Stimulated activated CD8-positive, alpha-beta memory T cell treated with anti-CD3 and anti-CD28 coated beads, Interleukin-15, amount 100 ng/mL, for 48 hours (primary cell): ENCODE measurements at places on chromosomes 5 and 9.

- no peak for DNase-seq
These were observed 43.5 kb upstream of the PCAT7 start for GRCh38 chr9:94511134-94511954.

DNA sequence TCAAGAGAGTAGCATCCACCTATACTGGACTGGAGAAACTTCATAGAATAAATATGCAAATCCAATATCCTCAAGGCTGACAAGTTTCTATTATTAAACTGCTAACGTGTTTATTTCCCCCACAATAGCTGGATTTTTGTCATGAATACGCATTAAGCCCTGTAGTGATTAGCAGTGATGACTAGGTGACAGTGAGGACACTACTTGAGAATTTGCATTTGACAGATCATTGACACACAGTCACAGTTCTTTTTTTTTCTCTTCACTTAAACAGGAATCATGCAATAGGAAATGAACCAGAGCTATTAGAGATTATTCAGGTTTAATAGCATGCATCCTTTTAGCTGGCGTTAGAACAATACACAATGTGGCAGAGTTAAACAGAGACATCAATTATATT is 35.3 kb downstream of the MPDZ start:
- DNase-seq = no peak

DNA sequence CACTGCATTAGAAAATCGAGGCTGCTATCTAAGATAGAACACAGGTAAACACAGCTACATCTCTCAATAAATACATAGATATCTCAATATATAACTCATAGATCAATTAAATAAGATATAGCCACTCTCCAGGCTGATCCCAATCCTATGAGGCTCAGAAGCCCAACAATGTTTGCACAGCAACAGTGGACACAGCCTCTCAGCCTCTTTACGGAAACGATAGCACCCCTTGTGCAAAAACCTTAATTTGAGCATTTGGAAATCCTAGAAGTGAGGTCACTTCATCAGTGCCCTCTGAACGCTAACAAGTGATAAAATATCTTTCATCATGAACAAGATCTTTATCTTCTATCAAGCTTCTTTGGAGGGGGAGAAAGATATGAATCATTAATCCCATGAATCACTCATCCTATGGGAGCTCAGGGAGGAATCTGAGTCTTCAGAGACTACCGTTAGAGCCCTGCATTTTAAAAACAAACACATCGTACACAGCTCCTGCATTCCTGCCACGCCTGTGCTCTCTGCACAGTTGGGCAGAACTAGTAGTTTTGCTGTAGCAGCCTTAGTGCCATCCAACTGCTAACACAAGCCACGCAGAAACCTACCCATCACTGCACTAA is 71.4 kb downstream of the MED27 start:
- DNase-seq = no peak

DNA sequence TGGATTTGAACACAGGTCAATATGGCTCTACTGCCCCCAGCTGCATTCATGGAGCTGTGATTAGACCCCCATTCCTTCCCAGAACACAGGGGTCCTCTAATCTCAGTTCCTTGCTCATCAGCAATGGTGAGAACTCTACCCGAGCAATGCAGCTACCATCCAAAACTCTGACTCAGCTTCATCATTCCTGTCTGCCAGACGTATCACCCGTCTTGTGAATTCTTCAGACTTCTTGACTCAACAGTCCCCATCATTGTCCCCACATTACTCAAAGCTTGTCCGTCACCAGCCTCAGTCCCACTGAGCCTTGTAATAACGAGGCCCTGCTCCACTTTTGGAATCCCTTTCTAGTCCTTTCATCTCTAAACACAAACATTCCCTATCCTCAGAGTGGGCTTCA is 36.3 kb upstream of the STX17 start:
- DNase-seq = no peak

- no peak for DNase-seq
These were observed 274.6 kb downstream of the TMEM38B start for GRCh38 chr9:105968811-105969466.

DNA sequence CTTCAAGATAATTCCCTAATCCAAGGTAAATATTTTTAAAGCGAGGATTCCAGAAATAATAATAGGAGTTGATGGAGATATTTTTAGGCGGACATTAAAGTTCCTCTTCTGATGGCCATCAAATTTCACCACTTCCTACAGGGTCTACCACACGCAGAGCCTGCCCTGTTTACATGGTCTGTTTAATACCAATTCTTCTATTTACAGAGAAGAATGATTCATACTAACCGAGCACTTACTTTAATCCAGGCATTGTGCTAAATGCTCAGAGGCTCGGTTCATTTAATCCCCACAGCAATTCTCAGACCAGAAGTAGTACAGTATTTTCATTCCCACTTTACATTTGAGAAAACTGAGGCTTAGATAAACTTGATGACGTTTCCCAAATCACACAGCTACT is 3.0 kb upstream of the ITGA1 start:
- DNase-seq = no peak

DNA sequence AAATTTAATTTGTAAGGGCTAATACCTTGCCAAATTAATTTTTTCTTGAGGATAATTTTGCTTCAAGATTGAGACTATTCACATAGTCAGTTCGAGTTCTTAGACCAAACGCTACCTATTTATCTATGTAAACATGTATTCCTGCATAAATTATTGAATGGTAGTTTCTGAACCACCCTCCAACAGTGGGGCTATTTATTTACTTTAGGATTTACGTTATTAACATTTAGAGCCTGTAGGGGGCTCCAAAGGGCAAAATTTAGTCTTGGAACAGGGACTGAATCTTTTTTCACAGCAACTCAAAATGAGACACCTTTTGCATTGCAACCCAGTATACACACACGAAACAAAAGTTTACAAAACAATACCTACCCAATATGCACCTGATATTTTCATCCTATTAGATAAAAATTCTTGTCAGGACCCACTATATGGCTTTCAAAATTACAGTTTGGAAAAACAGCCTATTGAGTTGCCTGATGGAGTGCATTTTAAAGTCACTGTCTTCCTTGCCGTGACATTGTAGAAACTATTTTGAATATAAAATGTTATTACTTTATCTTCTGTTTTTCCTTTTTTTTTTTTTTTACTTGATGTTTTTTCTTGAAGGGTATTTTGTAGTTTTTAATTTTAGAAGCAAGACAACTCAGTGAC is 47.1 kb upstream of the POU4F3 start:
- DNase-seq = no peak

- DNase-seq = no peak
These were observed 114.6 kb upstream of the SPOCK1 start for GRCh38 chr5:137613554-137614265.

DNA sequence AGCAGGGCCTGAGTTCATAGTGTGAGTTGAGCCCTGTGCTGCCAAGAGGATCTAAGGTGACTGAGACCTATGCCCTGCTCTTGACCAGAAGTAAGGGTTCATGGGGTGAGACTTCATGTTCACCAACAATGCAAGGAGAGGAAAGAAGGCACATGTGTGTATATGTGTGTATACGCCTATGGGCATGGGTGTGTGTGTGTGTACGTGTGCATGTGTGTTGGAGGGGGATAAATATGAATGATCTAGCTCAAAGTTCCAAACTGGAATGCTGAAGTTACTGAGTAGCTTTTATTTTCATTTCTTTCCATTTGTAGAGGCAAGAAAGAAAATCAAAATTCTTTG is 25.6 kb upstream of the HAND1 start:
- DNase-seq = no peak

- DNase-seq = no peak
These were observed 52.6 kb downstream of the PDCD1LG2 start for GRCh38 chr9:5562806-5563416.

DNA sequence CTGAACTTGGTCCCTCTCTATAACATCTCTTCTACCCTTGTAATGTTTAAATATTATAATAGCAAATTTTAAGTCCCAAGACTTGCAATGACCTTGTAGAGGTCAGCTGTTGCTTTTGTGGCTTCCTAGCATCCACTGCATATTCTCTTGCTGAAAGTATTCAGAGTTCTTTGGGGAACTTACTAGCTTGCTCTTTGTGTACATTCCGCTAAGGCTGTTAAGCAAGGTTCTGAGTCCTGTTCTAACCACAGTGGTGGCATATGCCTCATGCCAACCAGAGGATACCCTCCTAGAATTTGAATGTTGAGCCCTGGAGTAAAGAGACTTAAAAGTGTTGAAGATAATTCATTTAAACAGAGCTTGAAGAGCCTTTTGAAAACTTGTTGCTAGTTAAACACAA is 570.9 kb downstream of the TLE1 start:
- DNase-seq = no peak

GRCh38 chr9:108167136-108167900 is 677.7 kb upstream of the KLF4 start:
- no peak for DNase-seq

- peak; percentile 73 for DNase-seq
These were observed at the start of gene C5orf63 for GRCh38 chr5:127072861-127073846. Gene C5orf63, minus strand, starts transcription at chr5:127073502. Its CDS starts 14,507 bp downstream, at chr5:127058995.

GRCh38 chr9:111301195-111301594 is 28.8 kb downstream of the OR2K2 start:
- DNase-seq = no peak

- DNase-seq = peak; percentile 28
These were observed 6.8 kb upstream of the TCOF1 start for GRCh38 chr5:150350524-150351344.

DNA sequence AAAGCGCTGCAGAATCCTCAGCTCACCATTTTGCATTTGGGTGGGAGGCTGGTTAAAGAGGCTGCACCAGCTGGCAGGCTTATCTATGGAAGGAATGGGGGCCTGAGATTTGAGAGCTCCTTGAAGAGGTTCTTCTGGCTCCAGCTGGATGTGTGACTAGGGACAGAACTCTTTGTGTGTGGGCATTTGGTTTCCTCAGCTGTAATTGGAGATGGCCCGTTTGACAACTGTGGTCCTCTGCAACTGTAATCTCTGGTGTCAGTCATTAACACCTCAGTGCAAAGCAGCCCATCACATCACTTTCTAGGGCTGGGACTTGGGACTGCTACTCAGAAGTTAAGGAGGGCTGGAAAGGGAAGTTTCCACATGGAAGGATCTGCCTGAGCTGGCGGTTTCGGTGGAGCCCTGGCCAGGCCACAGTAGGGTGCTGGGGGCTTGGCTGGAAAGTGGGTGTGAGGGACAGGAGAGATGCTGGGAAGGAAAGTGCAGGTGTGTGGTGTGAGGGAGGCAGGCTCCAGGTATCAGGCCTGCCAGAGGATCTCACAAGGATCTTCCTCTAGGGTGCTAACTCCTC is 193.8 kb downstream of the GADD45G start:
- no peak for DNase-seq

- DNase-seq = no peak
These were observed 102.6 kb upstream of the TRPM3 start for GRCh38 chr9:71223953-71224538.

DNA sequence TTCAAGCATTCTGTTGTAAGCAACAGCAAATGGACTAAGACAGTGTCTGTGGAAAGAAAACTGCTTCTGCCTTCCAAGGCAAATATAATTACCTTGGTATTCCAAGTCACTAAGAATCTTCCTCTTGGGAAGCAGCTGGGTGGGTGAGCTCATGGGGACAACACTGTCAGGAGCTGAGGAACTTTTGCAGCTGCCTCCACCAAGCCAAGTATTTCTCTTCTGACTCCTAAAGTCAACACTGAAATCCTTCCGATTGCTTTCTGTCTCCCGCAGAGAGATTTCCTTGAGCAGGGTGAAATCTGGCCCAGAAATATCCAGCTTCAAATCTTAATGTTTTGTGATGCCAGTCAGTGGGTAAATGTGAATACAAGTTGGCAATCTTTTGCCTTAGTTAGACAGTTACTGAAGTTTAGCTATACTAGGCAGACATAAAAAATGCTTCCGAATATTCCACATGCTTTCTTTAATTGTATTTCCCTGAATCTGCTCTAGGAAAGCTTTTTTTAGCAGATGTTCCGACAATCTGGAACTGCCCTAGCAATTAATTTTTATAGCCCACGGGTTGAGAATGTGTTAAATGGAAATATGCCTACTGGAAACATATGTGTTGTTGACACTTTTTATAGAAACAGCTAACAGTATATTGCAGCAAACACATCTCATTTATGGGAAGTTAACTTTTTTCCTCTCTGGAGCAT is 369.9 kb upstream of the DAB2 start:
- no peak for DNase-seq

GRCh38 chr9:137452761-137453642 is 6.1 kb downstream of the NSMF start:
- no peak for DNase-seq

DNA sequence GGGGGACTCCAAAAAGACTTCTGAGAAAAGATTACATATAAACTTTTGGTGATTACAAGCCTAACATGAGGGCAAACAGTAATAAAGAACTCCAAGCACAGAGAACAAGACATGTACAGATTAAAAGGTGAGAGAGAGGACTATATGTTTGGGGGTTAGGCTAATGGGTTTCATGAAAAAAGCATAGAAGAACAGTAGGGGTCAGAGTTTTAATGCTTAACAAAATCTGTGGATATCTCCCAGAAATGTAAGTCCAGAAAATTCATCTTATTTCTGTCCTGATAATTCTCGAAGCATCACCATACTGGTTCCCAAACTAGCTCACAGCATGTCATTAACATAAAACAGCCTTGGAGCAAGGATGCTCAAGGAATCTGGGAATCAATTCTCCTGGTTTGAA is 137.2 kb downstream of the ARRDC3 start:
- no peak for DNase-seq

DNA sequence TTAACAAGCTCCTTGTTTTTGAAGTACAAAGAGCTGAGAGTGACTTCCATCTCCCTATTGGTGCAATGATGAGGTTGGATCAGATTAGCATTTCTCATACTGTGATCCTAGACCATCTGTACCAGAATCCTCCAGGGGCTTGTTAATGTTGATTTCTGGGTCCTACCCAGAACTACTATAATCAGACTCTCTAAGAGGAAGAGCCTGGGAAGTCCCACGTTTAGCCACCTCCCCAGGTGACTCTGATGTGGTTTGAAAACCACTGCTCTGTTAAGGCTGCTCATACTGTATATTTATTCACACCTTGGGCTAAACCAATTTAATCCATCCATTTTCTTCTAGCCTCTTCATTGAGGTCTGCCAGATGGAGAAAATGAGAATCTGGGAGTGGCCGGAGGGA is 49.6 kb upstream of the SMIM32 start:
- DNase-seq = no peak

GRCh38 chr9:105858006-105858690 is 163.8 kb downstream of the TMEM38B start:
- no peak for DNase-seq

GRCh38 chr5:34923694-34924461 is 5.5 kb upstream of the DNAJC21 start:
- DNase-seq = peak; percentile 8

- peak; percentile 38 for DNase-seq
These were observed 55.6 kb upstream of the LMX1B start for GRCh38 chr9:126558051-126558665.

GRCh38 chr9:93043122-93043521 is 15.4 kb upstream of the SUSD3 start:
- no peak for DNase-seq

DNA sequence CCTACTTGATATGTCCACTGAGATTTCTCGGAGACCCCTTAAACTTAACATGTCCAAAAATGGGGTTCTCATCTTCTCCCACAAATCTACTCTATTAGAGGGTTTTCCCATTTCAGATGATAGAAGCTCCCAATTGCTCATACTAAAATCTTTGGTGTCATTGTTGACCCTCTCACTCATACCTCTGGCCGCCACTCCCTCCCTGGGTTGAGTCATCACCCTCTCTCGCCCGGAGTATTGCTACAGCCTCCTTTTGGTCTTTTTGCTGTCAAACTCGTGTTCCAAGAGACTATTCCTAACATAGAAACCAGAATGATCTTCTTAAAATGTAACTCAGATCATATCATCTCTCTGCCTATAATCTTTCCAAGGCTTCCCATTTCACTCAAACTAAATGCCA is 91.0 kb upstream of the GNAQ start:
- no peak for DNase-seq

- no peak for DNase-seq
These were observed 603 bp downstream of the DENND1A start for GRCh38 chr9:123929177-123929869.
